ENCODE measurements at places on chromosomes 7 and 10. TPM values are rescaled to one million over a fixed set of nuclear protein-coding genes. Genes with fewer than 3 reads are reported as not detected.

- no peak for DNase-seq
Observed at GRCh38 chr10:108862676-108863350, 1060.5 kb downstream of the XPNPEP1 start.

GRCh38 chr10:6174201-6174874 lies 28.4 kb upstream of the PFKFB3 start:
- DNase-seq: no peak

DNA sequence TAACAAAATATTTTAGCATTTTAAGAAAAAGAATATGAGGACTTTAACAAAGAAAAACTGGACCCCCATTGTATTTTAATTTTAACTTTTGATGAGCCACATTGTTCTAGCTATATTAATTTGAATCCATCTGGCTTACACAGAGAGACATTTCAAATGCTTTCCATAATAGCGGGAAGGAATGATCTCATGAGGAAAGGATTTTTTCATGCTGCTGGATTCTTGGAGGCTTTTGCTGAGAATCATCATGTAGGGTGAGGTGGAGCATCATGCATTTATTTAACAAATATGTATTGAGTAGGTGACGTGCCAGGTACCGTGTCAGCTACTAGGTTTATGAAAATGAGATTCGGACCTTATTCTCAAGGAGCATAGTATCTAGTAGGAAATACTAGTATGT lies 1006.3 kb downstream of the SORCS1 start:
- DNase-seq: no peak

PON1 gene
- total RNA-seq: not detected

AFAP1L2 gene
- total RNA-seq: 1.1 TPM

All from activated CD4-positive, alpha-beta memory T cell treated with anti-CD3 and anti-CD28 coated beads for 36 hours (primary cell).